ENCODE measurements at places on chromosomes 4 and X.

- DNase-seq, result no peak
These were observed 105.4 kb downstream of the FBXW7 start for GRCh38 chr4:152430507-152430906.

DNA sequence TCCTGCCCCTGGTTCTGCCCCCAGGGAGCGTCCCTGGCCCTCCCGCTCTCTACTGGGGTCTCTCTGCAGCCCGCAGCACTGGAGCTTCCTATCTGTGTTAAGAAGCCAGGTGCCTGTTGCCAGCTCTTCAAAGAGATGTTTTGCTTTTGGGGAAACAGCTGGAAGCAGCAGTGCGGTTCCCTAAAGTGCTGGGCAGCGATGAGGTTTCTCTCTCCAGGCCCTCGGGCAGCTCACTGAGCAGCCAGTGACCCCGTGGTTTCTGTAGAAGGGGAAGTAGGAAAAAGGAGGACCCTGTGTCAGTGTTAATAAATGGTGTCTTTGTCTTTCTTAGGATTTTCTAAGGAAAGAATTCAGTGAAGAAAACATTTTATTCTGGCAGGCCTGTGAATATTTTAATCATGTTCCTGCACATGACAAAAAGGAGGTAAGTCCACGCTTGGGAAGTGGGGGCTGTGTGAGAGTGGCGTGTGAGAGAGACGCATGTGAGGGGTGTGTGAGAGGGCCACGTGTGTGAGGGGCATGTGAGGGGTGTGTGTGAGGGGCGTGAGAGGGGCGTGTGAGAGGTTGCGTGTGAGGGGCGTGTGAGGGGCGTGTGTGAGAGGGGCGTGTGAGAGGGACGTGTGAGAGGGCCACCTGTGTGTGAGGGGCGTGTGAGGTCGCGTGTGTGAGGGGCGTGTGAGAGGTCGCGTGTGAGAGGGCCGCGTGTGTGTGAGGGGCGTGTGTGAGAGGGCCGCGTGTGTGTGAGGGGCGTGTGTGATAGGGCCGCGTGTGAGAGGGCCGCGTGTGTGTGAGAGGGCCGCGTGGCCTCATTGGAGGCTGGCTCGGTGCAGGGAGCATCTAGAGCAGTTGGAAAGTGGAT lies 27.1 kb upstream of the HGFAC start:
- DNase-seq, result peak; percentile 45

DNA sequence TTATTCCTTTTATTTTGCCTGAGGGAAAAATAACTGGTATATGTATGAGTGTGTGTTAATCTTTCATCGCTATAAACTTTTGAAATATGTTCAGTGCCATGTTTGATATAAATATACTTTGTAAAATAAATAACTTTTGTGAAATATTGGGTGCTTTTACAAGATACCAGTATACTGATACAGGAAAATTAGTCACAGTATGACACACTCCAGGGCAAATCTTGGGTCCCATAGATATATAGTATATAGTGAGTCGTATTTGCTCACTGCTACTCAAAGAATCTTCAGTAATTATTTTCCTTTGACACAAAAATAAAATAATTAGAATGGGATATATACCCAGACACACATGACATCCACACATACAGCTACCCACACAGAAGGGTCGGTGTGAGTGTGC lies 472.3 kb downstream of the GRID2 start:
- no peak for DNase-seq

- no peak for DNase-seq
These were observed 6.1 kb downstream of the DAPP1 start for GRCh38 chr4:99822734-99823133.

DNA sequence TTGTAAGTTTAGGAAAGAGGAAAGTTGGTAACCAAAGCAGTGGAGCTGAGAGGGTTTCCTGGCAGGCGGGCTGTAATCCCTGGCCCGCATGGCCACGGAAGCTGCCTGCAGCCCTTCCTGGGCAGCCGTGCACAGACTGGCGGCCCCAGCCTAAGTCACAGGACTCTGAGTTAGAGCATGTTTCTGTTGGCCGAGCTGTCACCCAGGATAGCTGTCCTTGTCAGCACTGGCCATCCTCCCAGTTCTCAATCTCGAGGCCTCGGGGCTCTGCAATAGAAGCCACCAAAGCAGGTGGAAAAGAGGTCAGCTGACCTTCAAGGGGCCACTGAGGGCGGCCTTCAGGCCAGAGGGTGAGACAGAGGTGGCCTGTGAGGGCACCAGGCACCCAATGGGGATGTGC lies 20.5 kb downstream of the PNMA6E start:
- no peak for DNase-seq

DNA sequence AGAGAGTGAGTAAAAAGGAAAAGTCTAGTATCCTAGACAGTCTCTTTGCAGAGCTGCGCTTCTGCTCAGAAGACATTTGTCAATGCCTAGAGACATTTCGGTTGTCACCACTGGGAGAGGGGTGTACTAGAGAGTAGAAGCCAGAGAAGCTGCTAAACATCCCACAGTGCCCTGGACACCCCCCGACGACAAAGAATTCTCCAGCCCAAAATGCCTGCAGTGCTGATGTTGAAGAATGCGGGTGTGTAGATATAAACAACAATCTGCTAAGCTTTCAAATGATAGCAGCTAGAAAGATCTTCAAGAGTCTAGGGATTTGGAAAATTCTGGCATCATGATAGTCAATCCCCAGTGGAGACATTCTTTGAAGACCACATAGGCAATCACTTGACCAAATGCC lies 90.1 kb downstream of the PALLD start:
- no peak for DNase-seq

- no peak for DNase-seq
These were observed 180.8 kb downstream of the PRKX start for GRCh38 chrX:3532581-3533085.

DNA sequence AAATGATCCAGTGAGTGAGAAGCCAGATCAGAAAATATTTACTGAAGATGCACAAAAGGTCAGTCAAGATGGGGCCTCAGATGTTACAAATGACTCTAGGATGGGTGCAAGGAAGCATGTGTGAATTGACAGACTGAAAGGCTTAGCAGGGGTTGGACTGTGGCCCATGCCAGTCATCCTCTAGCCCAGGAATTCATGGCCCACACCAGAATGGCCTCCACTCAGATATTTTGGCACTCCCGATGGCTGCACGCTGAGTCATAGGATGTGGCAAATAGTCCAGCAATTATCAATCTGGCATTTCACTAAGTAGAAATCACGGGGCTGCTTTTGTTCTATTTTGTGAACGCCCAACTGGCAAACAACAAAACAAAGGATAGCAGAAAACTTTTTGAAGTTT lies 406.5 kb downstream of the IQCM start:
- no peak for DNase-seq

DNA sequence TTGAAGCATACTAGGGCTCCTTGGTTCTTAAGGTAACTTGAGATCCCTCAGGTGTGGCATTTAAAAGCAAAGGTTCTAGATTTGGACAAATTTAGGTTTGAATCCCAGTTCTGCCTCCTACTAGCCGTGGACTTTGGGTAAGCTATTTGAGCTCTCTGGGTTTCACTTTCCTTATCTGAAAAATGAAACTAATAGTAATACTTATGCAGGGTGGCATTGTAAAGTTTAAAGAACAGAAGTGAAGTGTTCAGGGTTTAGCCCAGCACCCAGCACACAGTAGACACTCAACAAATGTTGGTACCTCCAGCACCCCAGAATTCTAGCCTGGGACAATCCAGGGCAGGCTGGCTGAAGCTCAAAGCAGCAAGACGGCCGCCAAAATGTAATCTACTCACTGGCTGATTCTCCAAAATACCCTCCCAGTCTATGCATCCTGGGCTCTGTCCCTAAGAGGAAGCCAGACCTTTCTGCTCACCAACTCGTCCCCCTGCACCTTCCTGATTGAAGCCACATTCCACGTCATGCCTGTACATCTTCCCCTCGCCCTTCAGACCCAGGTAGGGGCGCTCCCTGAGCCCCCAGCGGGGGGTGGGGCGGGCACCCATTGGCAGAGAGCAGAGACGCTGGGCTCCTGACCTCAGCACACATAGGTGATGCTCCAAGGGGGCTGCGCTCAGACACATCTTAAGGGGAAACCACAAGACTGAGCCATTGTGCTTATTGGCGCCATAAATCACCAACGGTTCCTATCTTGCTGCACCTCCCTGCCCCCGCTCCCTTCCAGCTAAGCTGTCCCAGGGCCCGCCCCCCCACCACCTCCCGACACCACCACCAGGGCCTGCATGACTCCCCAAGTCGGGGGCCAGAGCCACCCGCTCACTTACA lies 160.6 kb downstream of the BCOR start:
- no peak for DNase-seq

DNA sequence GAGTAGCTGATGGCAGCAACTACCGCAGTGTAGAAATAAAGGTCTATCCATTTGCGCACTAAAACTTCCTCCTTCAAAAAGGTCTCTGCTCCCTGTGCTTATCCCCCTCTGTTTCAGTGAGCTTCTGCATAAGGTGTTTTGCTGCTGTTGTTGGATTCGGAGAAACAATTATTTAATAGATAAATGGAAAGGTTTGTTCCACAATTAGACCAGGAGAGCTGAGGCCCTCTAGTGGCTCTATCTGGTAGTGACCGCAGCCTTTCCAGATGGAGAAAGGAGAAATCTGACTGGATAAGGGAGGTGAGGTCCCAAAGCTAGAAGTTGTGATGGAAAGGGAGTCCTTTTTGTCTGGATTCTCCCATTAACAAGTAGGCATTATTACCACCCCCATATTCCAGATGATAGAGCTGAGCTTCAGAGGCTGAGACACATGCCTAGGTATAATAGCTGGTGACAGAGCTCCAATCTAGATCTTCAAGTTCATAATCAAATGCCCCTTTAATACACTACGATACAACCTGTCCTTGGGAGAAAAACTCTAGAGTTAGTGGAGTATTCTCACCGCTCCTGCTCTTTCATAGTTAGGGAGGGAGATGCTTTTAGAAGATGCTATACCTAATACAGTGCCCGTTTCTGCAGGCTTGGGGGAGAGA lies 5.1 kb upstream of the GABRQ start:
- DNase-seq, result no peak

GRCh38 chr4:85151371-85151770 lies 184.9 kb upstream of the WDFY3 start:
- no peak for DNase-seq

- no peak for DNase-seq
These were observed 79.4 kb downstream of the NLGN4X start for GRCh38 chrX:6149060-6149872.

DNA sequence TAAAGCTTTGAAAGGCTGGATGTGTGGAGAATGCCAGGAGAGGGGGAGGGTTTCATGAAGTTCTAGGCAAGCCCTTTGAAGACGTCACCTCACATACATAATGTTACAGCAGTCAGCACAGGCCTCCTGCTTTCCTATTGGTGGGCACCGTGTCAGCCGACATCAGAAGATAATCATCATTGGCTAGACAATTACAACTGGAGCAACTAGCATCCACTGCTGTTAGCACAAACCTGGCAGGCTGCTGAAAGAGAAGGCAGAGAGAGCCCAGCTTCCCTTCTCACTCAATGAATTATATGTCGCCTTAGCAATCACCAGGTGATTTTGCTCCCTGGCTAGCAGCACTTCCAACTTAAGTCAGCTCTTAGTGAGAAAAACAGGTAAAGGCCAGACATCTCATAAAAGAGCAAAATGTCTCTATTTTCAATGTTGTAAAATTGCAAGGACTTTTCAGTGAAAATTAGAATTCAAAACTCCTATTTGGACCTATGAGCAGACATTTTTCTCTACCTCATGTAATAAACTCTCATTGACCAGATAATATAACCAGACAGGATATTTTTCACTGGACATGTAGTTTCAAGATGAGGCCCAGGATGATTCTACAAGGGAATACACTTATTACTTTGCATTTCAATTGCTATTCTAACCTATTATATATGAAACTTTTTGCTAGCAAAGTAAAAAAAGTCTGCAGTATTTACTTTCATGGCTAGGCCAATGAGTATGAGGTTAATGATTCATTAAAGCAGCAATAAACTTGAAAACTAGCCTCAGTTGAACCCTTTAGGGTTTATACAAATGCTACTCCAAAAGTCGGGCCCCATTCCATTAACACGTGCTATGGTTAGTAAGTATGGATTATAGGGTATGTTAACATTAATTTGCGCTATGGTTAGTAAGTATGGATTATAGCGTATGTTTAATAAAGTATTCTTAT lies 4.3 kb downstream of the ELOVL6 start:
- peak; percentile 73 for DNase-seq

DNA sequence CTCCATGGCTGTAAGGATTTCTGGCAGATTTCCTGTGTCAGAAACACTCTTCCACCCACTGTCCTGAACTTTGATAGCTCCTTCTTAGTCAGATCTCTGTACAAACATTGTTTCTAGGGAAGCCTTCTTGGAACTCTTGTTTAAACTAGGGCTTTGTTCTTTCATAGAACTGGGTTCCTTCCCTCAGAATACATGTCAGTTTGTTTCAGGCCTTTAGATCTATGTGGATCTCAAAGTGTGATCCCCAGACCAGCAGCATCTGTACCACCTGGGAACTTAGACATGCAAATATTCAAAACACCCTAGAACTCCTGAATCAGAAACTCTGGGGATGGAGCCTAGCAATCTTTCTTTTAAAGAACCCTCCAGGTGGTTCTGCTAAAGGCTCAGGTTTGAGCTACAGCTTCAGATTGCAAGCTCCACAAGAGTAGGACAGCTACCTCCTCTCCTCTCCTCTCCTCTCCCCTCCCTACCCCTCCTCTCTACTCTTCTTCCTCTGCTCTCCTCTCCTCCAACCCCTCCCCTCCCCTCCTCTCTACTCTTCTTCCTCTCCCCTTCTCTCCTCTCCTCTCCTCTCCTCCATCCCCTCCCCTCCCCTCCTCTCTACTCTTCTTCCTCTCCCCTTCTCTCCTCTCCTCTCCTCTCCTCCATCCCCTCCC lies 12.7 kb downstream of the RASSF6 start:
- no peak for DNase-seq

DNA sequence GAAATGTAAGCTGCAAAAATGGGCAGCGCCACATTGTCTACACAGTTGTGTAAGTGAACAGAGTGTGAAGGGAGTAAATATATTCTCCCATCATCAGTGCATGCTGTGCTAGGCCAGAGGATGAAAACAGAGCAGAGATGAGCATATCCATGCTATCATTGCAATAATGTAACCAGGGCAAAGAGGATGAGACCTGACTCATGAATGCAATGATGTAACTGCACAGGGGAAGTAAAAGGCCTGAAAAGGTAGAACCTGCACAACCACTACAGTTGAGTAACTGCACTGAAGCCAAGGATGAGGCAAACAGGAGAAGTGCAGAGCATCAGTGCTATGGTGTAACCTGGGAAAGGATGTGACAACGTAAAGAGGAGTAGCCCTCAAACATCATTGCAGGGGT lies 220.4 kb upstream of the FAM47C start:
- DNase-seq, result no peak

DNA sequence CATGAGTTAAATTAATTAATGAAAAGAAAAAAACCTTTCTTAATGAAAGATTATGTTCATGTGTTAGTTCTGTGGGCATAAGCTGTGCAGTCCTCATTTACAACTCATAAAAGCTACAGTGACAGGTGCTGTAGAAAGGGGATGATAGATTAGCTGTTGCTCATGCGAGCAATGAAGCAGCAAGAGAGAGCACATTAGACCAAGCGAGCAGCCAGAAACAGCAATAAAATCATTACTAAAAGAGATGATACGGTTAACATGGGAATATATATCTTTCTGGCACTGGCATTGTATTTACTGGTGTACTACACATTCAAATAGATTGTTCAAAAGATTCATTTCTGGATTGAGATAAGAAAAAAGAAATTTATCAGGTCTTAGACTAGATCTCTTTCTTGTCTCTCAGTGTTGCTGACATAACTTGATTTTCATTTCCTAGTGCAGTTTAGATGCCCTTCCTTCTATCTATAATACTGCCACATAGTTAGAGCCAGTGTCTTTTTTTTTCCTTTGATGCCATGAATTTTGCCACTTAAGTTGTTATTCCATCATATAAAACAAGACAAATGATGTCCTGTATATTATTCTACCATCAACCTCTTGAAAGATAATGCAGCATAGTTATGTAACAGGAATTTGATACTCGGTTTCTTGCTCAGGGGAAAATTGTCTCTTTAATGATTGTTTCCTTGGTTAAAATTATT lies 164.6 kb downstream of the BANK1 start:
- no peak for DNase-seq

Measured in suprapubic skin (tissue), 4 donors.